ENCODE measurements at places on chromosomes 4 and X.

DNA sequence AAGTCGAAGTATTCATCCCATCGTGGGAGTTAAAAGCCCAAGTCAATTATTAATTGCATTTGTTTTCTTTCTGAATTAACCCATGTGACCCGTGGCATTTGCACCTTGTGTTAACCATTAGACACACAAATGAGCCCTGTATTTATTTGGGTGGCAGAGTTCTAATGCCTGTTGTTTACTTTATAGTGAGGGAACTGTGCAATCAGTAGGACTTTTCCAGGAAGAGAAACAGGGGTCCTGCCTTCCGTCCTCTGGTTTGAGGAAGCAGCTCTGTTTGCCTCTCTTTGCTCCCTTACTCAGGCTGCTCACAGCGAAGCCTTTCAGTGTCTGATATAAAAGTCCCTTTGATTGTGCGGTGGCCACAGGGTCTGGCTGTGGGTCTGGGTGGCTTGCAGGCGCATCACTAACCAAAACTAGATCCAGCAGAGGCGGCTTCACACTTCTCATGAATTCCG is 263.6 kb downstream of the PTTG2 start:
- DNase-seq: no peak

DNA sequence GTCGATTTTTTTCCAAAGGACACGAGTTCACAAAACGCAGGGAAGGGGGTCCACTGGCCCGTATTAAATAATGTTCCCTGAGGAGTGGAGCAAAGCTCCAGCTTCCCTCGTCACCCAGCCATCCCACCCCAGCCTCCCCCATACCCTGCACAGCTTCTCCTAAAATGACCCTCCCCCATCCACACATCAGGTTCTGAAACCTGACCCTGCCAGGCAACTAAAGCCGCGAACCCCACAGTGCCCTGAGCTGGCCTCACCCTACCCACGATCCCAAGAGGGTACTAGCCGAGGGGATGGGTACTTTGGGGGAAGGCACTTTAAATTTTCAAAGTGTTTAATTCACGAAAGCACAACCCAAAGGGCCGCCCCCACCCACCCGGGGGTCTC is 634 bp downstream of the APOO start:
- DNase-seq: no peak

DNA sequence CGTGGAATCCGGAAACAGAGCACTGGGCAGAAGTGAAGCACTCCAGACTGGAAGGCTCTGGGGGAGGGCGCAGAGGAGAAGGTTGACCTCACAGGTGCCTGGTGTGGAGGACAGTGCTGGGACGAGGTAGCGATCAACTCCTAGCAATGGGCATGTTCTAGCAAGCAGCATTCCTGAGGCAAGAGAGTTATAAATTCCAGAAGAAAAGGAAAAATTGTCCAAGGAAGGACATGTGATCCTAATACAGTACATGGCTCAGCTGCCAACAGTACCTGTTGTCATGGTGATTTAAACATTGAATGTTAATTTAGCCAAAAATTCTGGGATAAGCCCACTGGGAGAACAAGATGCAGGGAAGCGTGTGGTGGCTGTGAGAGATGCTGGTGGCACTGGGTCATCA is 8.2 kb downstream of the ARHGAP4 start:
- DNase-seq: no peak

DNA sequence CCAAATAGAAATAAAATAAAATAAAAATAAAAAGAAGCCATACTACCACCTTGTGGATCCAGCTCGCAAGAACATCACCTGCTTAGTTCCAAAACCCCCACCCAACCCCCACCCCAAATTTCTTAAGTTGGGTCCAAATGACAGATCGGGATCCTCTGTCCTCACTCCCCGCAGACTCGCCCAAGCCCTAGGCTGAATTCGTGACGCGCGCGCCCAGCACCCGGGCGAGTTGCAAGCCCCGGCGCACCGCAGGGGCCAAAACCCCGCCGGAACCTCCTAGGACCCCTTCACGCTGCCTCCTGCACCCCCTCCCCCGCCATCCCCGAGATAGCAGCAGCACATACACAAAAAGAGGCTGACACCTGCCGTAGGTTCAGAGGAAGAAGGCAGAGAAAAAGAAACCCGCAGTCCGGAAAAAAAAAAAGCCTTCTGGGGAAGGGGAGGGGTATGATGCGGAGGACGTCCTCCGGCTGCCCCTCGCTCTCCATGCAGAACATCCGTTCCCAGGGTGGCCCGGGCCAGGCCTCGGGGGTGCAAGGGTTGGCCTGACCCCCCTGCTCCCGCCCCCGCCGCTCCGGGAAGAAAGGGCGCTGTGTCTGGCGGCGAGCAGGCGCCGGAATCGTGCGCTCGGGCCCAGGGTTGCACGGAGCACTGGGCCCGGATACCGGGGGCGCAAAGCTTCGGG is 2.6 kb downstream of the NLGN4X start:
- no peak for DNase-seq

- no peak for DNase-seq
Measured at GRCh38 chrX:107712231-107713202, 63.1 kb downstream of the TSC22D3 start.

- no peak for DNase-seq
Measured at GRCh38 chrX:107398115-107398514, 51.3 kb upstream of the FRMPD3 start.

GRCh38 chrX:56803850-56804681 is 75.0 kb downstream of the NBDY start:
- DNase-seq: no peak

GRCh38 chr4:6501171-6501570 is 28.8 kb upstream of the PPP2R2C start:
- DNase-seq: no peak

DNA sequence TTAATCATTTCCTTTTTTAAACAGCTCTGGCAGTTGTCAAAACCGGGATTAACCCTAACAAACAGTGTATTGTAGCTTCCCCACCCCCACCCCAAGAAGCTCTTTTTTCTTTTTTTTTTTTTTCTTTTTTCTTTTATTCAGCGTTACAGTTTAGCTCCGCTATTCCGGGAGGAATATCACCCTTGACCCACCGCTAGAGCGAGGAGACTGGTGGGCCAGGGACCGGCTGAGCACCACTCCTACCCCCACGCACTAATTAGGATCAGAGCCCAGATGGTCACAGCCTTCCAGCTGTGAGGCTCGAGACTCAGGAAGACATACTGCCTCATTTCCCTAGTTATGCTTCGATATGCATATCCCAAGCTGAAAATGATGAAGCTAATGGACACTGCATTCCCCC is 2.0 kb downstream of the PARM1 start:
- DNase-seq: no peak

GRCh38 chr4:119024102-119024501 is 111.5 kb upstream of the MYOZ2 start:
- DNase-seq: no peak

DNA sequence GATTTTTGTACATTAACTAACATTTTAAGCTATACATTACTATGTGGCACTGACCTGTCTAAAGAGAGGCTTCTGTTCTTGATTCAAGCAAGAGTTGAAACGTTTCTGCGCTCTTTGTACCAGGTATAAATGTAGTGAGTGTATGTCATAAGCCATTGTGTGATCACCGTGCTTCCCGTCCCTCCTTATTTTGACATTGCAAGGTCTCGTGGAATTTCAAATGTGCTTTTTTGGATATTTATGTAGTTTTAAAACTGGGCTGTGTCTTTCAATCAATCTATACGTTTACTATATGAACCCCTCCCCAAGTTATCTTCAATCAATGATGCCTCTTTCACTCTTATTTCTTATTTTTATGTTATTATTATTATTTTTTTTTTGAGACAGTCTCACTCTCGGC is at the start of gene KLHL15:
KLHL15 (minus strand) TSS at position 101 of the 400 bp plus-strand sequence. CDS start 20,493 bp downstream, outside the sequence.
- no peak for DNase-seq

GRCh38 chr4:124641715-124642381 is 70.7 kb downstream of the ANKRD50 start:
- DNase-seq: peak; percentile 86

DNA sequence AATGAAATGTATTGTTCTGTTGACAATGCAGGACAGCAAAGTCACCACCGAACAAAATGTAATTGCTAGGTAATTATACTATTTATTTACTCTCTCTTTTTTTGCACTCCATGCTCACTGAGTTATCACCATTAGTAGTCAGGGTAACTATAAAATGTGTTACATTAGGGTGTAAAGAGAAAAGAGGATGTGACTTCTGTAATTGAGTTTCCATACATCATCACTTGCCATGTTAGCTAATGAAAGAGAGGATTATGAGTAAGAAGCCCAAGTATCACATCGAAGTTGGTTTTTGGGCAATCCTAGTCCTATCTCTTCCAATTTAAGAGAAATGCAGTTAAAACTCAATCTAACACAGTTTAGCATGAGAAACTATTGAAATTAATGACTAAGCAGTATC is 7.6 kb downstream of the ZXDA start:
- DNase-seq: no peak

- DNase-seq: no peak
Measured at GRCh38 chr4:188032583-188032982, 37.0 kb downstream of the ZFP42 start.

DNA sequence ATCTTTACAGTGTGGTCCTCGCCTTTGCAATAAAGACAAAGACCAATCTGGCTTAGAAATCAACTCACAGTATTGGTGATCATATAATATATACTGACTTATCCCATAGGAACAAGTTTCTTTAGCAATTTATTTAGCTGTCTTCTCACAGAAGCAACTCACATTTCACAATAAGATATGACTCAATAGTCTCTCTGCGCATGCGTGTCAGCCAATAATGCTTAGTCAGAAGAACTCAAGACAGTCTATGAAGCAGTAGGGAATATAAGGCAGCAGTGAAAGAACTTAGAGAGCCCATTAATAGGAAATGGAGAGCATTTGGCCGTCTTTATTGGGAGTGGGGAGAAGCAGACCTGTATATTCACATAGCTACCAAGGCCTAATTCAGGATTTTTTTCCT is 216.7 kb downstream of the IL13RA2 start:
- DNase-seq: peak; percentile 49

DNA sequence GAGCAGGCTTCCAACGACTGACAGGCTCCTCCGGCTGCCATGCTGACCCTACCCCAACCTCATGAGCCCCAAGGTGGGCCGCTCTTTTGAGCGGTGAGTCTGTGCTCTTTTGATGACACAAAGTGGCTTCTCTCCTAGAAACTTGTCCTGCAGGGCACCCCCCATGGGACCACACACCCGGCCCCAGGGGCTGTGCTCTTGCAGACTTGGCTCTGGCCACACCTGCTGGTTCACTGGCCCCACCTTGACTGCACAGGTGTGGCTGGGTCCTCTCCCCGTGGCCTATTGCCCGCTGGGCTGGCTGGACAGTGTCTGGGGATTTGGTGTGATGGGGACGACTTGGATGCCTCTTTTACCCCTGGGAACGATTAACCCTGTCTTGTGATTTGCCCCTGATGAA is 1.5 kb upstream of the CPZ start:
- DNase-seq: no peak

DNA sequence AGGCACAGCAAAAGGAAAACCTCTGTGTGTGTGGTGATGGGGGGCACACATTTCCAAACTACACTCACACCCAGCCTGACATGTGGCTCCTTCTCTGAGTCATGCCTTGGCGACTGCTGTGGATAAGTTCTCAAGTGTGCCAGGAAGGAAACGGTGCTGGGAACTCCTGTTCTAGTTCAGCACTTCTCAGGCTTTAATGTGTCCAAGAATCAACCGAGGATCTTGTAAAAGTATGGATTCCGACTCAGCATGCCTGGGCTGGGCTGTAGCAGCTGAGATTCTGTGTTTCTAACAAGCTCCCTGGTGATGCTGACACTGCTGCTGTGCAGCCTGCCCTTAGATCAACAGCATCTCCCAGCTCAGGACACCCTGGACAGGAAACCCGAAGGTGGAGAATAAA is 20.2 kb downstream of the CLNK start:
- peak; percentile 60 for DNase-seq

GRCh38 chr4:84718699-84719098 is 135.8 kb downstream of the CDS1 start:
- DNase-seq: no peak

Data from EL (cell line).